Left lobe of liver (tissue), 2 donors: ENCODE measurements at places on chromosomes 11 and 22.

DNA sequence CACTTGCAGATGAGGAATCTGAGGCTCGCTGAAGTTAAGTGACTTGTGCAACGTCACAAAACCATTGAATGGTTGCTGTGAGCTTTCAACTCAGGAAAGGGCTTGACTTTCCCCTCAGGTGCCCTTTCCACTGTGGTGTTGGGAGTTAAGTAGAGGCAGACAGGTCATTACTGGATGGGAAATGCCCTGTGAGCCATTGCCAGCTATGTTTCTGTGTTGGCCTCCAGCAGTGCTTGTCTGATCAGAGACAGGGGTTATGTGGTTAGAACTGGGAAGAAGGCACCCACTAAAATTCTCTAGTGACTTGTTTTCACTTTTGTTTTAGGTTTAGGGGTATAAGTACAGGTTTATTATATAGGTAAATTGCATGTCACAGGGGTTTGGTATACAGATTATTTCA lies 96.6 kb downstream of the FDX1 start:
- DNase-seq = no peak

- DNase-seq = no peak
Observed at GRCh38 chr22:38952281-38952993, 5.0 kb upstream of the APOBEC3A start.

GRCh38 chr11:1198561-1199240 lies 24.2 kb upstream of the MUC5B start:
- peak; percentile 39 for DNase-seq

DNA sequence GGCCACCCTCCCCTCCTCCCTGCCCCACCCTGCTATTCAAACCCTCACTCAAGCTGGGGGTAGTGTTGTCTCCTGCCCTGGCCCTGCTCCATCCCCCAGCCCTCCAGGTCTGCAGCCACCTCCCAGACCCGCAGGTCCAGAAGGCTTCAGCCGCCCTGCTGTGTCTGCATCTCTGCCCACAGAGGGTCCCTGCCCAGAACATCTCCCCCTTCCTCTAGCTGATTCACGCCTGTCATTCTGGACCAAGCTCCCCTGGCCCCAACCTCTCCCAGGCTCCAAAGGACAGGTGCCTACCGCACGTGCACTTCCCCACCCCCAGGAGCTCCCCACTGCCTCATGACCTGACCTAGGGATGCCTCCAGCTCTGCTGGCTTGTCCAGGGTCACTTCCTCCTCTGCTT lies 16.0 kb upstream of the SHISAL1 start:
- no peak for DNase-seq

DNA sequence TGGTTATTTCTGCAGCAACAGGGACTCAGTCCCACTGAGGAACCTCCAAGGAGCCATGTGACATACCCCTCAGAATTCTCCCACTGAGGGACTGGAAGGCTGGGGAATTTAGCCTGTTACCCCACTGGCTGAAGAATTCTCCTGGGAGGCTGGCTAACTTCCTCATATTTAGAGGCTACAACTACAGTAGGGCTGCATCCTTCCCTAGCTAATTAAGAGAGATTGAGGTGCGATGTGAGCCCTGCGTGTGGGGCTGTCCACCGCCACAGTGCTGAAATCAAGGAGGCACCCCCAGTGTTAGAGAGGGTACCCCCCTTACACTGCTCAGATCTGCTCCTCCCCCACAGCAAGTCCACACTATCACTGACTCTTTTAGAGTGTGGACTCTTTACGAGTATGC lies 21.1 kb downstream of the EIF3F start:
- peak; percentile 12 for DNase-seq

DNA sequence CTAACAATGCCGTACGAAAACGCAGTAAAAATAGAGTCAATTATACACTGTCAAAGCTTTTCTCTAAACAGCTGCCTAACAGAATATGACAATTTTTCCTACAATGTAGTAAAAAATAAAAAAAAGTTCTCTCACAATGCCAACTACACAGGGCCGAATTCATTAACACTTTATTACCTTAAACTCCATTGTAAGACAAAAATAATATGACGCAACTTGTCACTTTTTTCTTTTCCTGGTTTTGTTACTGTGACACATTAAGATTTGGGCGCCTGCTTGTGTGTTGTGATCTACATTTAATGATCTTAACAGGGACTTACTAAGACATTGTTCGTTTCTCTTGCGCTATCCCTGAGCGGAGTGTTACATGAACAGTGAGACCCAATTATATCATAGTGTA lies 204.1 kb downstream of the INSC start:
- no peak for DNase-seq

- DNase-seq = no peak
Observed at GRCh38 chr11:103730131-103730940, 306.1 kb upstream of the DDI1 start.

DNA sequence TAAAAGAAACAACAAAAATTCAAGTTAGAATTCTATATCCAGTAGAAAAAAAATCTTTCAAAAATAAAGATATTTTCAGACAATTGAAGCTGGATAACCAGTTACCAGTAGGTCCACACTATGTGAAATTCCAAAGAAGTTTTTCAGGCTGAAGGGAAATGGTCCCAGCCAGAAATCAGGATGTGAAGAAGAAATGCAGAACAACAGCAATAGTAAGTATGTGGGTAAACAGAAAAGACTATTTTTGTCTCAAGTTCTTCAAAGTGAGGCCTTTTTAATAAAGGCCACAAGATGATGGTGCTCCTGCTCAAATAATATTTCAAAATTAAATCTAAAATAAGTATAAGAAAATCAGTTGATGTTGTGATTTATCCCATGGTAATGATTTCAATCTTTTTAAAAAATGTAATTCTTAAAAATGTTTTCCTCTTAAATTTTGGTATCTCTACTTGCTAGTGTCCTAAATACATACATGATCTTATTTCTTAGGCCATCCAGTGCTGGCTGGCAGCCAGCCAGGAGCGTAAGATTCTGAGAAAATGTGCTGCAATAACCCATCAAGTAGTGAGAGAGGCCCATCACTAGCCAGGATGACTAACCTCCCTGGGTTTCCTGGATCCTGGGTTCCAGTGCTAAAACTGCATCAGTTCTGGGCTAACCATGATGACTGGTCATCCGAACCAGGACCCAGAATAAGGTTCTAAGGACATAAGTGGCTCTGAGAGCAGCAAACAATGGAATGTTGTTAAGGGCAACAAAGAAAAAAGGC lies 15.6 kb upstream of the UCP3 start:
- DNase-seq = no peak

DNA sequence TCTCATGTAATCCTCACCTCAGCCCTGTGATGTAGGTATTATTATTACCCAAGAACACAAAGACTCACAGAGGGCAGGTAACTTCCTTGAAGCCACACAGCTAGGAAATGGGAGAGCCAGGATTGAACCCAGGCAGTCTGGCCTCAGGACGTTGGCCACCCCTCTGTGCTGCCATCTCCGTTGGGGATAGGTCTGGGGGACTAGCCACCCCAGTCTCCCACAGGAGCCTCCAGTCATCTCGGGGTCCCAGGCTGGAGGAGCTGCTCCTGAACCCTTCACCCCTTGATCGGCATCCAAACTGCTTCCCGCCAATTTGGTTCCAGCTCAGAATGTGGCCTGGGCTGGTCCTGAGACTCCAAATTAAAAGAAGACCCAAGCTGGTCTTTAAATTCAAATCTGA lies 10.4 kb upstream of the TCF20 start:
- no peak for DNase-seq

- DNase-seq = no peak
Observed at GRCh38 chr11:14075118-14076078, 112.9 kb downstream of the SPON1 start.

DNA sequence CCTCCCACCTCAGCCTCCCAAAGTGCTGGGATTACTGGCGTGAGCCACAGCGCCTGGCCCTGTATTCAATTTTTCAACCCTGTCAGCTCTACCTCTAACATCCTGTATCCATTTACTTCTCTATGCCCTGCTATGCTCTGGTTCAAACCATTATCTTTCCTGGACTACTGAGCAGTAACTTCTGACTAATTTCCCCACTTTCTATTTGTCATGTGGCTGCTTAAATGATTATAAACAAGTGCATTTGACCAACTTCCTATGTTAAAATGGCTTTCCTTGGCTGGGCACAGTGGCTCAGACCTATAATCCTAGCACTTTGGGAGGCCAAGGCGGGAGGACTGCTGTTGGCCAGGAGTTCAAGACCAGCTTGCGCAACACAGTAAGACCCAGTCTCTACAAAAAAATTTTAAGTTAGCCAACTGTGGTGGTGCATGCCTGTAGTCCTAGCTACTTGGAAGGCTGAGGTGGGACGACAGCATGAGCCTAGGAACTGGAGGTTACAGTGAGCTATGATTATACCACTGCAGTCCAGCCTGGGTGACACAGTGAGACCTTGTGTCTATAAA lies 2.1 kb downstream of the MED19 start:
- DNase-seq = no peak

- no peak for DNase-seq
Observed at GRCh38 chr11:74534216-74534945, 40.9 kb upstream of the LIPT2 start.

DNA sequence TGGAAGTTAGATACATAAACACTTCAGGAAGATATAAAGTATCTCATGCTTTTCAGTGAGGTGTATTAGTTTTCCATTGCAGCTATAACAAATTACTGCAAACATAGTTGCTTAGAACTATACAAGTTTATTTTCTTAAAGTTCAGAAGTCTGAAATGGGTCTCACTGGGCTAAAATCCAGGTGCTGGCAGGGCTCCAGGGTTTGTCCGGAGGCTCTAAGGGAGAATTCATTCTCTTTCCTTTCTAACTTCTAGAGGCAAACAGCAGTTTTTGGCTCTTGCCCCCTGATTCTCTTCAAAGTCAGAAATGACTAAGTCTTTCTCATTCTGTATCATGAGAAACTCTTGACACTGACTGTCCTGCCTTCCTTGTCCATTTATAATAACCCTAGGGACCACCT lies 138.8 kb downstream of the AASDHPPT start:
- DNase-seq = no peak

DNA sequence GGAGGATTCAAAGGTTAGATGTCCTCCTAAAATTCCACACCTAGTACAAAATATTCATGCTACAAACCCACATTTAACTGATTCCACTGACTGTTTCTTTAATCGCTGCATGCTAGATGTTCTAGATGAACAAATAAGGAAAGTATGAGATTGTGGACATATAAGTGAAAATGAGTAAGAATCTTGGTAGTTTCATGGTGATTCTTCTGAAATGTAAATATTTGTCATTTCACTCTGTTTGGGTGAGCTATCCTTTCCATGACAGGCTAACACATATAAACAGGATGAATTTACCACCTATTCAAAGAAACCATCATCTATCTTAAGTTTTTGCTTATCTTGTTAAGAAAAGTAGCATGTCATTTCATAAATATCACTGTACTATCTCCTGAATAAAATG lies 14.8 kb downstream of the OR5B3 start:
- DNase-seq = no peak

GRCh38 chr22:35204807-35205775 lies 52.2 kb upstream of the HMGXB4 start:
- no peak for DNase-seq

DNA sequence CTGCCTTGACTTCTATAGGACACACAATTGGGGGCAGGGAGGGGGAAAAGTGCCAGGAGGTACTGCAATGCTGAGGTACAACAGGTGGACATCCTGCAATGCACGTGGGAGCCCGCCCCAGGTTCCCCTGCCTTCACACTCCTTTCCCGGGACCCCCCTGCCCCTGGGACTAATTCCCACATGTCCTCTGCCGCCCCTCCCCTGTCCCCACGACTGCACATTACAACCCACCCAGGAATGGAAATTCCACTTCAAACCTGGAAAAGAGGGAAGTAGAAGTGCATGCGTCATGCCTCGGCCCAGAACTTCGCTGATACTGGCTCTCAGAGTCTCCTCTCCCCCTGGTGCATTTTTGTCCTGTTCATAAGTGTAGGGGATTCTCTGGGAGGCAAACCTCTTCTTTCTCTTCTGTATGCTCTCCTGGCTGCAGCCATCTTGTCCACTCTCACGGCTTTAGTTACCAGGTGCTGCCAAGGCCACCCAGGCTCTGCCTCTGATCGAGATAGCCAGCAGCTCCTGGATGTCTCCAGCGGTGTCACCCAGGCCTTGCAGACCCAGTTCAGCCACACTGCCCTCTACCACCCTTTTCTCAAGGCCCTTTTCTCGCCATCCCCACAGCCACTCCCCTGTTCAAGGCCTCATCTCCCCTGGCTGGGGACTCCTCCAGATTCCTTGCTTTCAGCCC lies 43.7 kb downstream of the GDPD5 start:
- DNase-seq = no peak

DNA sequence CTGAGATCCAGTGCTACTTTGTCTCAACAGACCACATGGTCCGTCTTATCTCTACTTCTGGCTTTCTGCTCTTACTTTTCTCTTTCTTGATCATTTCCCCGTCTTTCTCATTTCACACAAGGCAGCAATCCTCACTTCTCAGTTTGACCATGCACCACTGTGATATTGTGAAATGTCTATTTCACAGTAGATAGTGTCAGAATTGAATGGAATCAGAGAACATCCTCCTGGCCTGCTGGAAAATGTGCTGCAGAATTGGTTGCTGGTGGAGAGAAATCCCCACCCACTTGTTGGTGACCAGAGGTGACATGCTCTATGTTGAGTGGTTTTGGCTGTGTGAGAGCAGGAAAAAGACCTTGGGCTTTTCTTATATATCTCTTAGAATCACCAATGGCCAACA lies 57.8 kb upstream of the RCN1 start:
- DNase-seq = no peak

- no peak for DNase-seq
Observed at GRCh38 chr11:14110629-14111028, 148.1 kb downstream of the SPON1 start.
